ENCODE measurements at places on chromosomes 5 and 9.

- DNase-seq = no peak
These were observed 113.4 kb downstream of the MRPL36 start for GRCh38 chr5:1686016-1686802.

- no peak for DNase-seq
These were observed 32.8 kb upstream of the TGFBI start for GRCh38 chr5:135995976-135996375.

DNA sequence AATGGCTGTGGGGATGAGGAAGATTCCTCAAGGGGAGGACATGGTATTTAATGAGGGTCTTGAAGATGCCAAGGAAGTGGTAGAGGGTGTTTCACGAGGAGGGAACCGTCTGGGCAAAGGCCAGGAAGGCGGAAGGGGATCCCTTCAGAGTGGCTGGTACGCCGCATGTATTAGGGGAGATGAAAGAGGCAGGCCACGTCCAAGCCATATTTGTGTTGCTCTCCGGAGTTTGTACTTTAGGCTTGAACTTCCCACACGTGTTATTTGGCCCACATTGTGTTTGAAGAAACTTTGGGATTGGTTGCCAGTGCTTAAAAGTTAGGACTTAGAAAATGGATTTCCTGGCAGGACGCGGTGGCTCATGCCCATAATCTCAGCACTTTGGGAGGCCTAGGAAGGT lies 1.2 kb downstream of the FXN start:
- DNase-seq = no peak

DNA sequence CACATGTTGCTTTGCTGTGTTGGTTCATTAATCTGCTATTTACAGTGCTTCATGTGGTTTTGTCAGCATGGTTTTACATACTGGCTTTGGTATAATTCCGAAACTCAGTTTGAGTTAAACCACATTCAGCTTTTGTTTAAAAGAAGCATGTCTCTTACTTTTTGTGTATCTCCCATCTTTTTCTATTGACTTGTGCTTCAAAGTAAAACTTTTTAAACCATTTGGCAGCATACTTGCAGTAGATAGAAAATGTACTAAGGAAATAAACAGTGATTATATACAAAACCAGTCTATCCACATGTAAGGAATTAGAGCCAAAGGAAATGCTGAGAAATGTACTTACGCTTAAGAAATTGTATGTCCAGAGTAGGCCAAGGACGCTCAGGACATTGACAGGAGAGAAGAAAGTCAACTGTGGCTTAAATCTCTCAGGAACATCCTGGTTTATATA lies 286.9 kb downstream of the ARHGEF28 start:
- no peak for DNase-seq

DNA sequence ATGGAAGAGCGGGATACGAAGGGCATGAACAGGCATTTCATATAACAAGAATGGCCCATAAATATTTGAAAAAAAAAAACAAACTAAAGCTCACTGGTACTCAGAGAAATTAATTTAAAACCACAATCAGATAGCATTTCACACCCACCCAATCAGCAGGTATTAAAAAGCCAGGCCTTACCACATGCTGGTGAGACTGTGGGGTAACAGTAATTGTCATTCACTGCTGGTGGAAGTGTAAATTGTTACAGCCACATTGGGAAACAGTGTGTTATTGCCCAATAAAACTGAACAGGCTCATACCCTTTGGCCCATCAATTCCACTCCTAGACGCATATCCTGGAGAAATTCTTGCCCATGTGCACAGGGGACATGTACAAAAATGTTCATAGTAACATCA lies 66.0 kb downstream of the PLAC8L1 start:
- no peak for DNase-seq
